ENCODE measurements at places on chromosomes 13 and 19.

DNA sequence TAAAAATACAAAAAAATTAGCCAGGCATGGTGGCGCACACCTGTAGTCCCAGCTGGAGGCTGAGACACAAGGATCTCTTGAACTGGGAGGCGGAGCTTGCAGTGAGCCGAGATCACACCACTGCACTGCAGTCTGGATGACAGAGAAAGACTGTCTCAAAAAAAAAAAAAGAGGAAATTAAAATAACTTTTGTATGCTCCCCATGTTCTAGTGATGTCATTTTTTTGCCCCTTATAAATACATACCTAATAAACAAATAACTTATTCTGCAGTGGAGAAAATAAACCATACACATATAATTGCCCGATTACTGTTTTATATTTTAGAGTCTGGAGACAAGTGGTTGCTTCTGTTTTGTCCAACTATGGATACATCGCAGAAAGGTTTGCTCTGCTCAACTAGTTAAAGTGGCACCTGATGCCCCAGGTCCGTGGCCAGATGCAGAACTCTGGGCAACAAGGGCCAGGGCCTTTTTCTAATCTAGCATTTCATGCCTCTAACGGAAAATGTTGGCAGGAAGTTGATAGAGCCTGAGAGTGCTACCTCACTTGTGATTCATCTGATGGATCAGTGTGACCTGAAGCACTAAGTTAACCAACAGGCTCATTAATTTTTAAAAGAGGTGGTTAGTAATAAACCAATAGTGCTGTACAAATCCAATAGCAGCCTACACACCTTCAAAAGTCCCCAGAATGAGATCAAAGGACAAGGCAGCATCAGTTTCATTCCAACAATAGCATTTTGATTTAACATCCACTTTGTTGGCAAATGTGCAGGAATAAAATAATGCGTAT, 18.8 kb downstream of the UBE2L5 start:
- DNase-seq = no peak

DNA sequence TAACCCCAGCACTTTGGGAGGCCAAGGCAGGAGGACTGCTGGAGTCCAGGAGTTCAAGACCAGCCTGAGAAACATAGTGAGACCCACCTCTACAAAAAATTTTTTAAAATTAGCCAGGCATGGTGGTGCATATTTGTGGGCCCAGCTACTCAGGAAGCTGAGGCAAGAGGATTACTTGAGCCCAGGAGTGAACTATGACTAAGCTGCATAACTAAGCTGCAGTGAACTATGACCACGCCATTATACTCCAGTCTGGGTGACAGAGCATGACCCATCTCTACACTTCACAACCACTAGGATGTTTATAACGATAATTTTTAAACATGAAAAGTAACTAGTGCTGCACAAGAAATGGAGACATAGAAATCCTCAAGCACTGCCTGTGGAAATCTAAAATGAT, 352.7 kb upstream of the SGCG start:
- no peak for DNase-seq

DNA sequence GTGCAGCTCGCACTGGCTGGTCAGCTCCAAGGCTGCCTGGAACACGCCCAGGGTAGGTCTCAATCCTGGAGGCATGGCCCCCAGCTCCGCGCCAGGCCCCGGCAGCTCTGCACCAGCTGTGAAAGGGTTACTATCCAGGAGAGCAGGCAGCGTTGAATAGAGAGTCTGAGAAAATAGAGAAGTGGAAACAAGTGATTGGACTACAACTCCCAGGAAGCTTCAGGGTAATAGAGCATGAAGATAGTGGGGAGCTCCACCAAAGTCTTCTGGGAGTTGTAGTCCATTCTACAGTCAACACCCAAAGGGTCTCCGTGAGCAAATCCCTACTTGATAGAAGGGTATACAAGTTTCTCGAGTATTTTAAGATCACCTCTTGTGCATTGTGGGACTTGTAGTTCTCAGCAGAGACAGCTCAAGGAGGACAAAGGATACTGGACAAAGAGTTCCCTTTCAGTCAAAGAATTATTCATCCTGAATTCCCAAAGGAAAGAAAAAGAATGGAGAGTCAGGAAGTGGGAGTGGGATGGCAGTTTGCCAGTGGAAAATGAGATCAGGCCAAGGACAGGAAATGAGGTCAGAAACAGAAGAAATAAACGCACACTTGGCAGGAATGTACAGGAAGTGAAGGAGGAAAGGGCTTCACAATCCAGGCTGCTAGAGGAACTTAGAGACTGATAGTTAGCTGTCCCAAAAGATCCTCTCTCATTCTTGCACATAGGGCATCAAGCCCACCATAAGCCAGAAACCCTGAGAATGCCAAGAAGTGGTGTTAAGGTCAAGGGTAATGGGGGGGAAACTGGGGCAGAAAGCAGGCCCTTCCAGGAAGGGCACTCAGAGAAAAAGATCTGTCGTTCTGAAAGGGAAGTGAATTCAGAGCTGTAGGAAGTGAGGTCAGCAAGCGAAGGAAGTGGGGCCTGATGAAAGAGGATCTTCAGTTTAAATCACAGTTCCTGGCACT, 5.5 kb upstream of the MAMSTR start:
- peak; percentile 36 for DNase-seq

- DNase-seq = no peak
These were observed 50.0 kb downstream of the PIN1 start for GRCh38 chr19:9885077-9885552.

DNA sequence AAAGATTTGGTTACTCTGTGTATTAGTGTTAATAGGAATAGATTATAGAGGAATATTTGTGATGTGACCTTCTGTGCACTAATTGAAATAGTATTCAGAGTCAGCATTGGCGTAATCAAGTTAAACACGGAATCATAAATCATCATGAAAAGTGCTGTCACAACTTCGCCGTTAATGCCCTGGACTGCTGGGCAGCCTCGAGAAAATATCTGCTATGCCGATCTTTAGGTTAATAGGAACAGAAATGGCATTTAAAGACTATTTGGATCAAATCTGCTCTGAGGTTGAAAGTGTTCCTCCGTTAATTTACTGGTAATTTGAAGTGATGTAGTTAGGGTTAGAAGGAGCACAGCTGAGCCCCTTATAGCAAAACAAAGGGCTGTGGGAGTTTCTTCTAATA, 219.0 kb downstream of the MZT1 start:
- no peak for DNase-seq

GRCh38 chr13:65965501-65965900, 1264.6 kb downstream of the PCDH9 start:
- DNase-seq = no peak

- no peak for DNase-seq
These were observed 28.2 kb downstream of the GPC6 start for GRCh38 chr13:93254775-93255174.

- DNase-seq = no peak
These were observed 71.2 kb upstream of the ADGRE5 start for GRCh38 chr19:14310055-14310454.

DNA sequence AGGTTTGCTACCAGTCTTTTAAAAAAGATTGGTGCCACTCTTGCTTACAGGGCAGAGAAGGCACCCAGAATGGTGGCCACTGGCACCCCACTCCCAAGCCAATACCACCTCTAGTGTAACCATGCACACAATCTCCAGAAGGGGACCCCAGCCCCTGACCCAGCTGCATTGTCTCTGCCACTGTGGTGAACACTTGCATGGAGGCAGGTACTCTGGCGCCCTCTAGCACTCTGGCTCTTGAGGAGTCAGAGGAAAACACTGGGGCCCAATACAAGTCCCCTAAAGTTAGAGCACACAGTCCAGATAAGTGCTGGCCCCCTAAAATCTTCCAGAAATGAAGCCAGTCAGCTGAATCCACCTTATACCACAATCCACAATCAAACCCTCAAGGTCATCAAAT, 6.0 kb downstream of the ERVV-1 start:
- DNase-seq = no peak

DNA sequence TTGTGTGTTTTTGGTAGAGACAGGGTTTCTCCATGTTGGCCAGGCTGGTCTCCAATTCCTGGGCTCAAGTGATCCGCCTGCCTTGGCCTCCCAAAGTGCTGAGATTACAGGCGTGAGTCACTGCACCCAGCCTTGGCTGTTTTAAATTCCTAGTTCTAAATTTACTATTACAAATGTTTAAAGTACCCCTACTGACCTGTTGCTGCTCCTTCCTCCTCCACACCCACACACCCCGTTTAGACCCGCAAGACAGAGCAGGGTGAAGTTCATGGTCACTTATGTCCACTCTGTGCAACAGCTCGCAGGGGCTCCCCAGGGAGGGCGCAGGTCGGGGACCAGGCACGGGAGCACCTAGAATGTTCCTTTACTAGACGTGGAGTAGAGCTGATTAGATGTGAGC, 28.7 kb downstream of the TMEM161A start:
- no peak for DNase-seq

DNA sequence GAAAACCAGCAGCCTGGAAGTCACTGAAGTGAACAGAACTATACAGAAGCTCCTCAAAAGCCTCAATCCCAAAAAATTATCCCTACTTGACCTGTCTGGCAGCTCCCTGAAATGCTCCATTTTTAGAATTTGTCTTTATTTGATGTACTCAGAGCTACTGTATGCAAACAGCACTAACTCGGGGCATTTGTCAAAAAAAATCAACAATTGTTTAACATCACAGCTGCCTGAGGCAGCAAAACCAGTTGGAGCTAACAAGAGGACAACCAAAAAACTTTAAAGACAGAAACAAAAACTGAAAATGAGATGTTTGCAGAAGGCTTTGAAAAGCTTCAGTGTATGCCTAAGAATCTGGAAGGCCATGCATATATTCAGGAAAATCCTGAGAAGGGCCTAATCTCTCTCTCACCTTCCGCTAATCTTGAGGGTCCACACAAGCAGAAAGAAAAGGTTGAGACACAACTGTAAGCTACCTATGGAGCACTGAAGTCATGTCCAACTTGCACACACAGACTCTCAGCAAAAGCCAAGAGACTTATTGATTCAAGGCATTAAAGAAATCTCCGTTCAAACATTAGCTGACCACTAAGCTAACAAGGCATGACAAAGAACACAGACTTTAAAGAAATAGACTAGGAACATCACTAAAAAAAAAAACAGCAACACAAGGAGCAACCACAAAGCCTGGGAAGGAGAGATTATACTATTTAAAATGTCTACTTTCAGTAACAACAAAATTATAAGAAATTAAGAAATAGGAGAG, 16.1 kb downstream of the VWA8 start:
- DNase-seq = no peak

DNA sequence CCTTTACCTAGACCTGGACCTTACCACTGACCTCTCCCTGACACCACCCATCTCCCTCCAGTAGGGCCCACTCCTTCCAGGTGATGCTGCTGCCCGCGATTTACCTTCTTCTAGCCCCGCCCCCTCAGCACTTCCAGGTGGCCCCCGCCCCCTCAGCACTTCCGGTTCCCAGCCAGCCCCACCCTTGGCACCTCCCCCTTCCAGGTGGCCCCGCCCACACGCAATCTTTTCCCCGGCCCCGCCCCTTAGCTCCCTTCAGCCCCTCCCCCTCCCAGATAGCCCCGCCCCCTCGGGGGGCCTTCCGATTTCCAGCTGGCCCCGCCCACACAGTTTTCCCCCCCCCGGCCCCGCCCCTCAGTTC, 586 bp downstream of the LIG1 start:
- peak; percentile 91 for DNase-seq

- no peak for DNase-seq
These were observed 989 bp downstream of the NFILZ start for GRCh38 chr19:8631425-8631819.

GRCh38 chr19:49666120-49666444, 349 bp downstream of the BCL2L12 start:
- no peak for DNase-seq

- no peak for DNase-seq
These were observed 4.8 kb upstream of the FBXL3 start for GRCh38 chr13:77031656-77032243.

All from stimulated activated CD4-positive, alpha-beta T cell treated with anti-CD3 and anti-CD28 coated beads, Interleukin-4, amount 100 ng/mL, for 24 hours (primary cell).